NCI-H510A (cell line): ENCODE measurements at places on chromosomes 2 and 18.
A peak's percentile ranks its signal among the peaks of the same experiment; 100 is the strongest.

GRCh38 chr2:88860421-88861075 lies 169.1 kb downstream of the RPIA start:
- no peak for DNase-seq

DNA sequence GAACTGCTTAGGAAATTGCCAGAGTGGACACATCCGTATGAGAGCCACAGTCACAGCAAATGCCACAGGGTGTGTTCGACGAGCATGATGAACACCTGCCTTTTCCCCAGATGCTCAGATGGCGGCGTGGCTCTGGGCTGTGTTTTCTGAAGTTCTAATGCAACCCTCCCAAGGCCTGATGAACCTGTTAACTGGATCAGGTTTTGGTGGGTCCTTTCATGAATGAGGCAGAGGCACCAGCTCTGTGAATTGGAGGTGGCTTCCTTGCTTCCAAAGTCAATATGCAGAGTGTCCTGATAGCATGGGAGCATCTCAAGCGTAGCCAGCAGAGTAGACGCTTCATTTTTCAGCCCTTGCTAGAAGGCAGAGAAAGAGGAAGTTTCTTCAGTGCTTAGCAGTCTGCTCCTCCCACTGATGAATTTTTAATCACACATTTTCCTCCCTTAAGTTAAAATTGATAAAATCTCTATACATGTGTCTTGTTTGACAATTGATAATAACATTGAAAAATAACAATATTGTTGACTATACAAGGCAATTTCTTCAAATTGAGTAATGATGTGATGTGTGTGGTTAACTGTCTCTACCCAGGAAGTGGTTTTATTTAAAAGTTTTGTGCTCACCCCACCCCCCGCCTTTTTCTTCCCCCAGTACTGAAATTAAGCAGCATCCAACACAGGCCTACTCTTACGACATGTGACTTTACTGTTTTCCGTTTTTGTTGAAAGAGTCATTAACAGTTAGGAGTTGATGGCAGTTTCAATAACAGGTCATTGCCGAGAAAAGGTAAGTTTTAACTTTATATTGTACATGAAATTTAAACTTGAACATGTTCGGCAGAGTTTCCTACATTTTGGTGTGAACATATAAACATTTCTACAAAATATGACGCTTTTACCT lies at the start of gene ARHGAP15:
Gene ARHGAP15 (plus strand): TSS at position 739 of the 900 bp plus-strand sequence.
- DNase-seq, result no peak

GRCh38 chr2:196607073-196607472 lies 32.4 kb upstream of the CCDC150 start:
- DNase-seq, result peak; percentile 66

- DNase-seq, result peak; percentile 10
Observed at GRCh38 chr2:202113571-202114142, 40.6 kb downstream of the KIAA2012 start.

DNA sequence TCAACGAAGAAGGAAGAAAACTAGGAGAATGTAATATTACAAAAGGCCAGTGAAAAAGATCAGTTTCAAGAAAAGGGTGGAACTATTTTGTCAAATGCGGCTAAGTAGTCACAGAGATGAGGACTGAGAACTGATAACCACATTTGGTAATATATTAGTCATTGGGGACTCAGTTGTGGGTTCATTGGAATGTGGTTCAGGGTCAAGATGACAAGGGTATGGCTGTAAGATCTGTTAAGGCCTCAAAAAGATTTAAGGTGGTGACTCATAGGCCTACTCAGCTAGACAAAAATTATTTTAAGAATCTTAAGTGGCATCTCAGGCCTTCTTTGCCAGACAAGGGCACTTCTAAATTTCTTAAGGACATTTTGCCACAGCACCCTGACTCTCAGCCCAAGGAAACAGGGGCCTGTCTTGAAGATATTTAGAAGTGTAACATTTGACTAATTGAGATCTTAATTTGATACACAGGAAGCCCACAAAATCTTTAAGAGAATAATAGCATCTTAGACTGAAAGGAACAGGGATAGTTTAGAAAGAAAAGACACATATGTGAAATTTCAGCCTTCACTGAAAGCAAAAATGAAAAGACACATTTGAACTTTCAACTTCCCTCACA lies 81.3 kb downstream of the STRADB start:
- no peak for DNase-seq

DNA sequence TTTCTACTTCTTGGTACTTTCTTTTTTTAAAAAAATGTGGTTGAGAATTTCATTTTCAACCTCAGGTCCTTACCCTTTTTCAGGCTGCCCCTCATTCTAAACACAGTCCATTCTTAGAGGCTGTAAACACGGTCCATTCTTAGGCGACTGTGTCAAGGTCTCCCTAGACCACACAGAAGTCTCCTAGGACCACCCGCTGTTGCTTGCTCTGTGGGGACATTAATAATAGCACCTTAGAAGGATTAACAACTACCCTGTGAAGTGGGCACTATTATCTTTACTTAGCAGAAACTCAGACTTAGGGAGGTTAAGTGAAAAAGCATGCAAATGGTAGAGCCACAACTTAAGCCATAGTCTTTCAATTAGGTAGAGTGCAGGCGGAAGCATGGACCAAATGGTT lies 91.7 kb downstream of the RBMS1 start:
- no peak for DNase-seq

DNA sequence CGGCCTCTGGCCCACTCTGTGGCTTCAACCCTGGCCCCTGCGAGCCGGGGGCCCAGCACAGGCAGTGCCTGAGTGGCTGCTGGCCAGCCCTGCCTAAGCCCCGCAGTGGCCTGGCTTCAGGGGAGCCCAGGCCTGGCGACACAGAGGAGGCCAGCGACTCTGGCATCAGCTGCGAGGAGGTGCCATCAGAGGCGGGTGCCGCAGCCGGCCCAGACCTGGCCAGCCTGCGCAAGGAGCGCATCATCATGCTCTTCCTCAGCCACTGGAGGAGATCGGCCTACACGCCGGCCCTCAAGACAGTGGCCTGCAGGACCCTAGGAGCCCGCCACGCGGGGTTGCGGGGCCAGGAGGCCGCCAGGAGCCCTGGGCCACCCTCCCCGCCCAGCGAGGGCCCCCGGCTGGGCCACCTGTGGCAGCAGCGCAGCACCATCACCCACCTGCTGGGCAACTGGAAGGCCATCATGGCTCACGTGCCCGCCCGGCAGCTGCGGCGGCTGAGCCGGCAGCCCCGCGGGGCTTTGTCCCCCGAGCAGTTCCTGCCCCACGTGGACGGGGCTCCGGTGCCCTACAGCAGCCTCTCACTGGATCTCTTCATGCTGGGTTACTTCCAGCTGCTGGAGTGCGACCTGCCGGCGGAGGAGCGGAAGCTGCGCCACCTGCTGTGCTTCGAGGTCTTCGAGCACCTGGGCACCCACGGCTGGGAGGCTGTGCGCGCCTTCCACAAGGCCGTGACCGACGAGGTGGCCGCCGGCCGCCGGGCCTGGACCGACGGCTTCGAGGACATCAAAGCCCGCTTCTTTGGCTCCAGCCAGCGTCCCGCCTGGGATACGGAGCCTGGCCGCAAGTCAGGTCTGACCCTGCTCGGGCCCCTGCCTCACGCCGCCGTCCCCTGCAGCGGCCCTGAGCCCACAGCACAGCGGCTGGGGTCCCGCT lies 7.5 kb upstream of the KLHL30 start:
- DNase-seq, result peak; percentile 36

- no peak for DNase-seq
Observed at GRCh38 chr18:3055816-3056215, 42.9 kb upstream of the LPIN2 start.

DNA sequence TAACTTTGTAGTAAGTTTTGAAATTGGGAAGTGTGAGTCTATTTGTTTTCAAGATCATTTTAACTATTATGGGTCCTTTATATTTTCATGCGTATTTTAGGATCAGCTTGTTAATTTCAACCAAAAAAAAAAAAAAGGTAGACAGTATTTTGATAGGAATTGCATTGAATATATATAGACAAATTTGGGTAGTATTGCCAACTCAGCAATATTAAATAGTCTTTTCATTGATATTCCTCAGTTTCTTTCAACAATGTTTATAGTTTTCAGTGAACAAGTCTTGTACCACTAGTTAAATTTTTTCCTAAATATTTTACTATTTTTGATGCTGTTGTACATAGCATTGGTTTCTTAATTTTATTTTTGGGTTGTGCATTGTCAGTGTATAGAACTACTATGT lies 149.9 kb downstream of the TAF4B start:
- DNase-seq, result no peak

DNA sequence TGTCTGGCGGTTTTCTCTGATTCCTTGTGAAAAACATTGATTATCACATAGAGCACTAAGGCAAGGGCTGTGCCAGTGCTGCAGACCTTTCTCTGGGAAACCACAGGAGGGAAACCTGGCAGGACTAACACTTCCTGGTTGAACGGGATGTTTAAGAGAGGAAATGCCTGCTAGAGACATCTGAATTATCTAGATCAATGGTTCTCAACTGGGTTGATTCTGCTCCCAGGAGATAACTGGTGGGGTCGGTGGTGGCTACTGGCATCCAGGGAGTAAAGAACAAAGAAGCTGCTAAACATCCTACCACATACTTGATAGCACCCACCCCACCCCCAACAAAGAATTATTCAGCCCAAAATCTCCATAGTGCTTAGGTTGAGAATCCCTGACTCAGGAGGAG lies 37.5 kb downstream of the DDX18 start:
- DNase-seq, result no peak

- no peak for DNase-seq
Observed at GRCh38 chr18:22796113-22796512, 137.0 kb upstream of the RBBP8 start.

DNA sequence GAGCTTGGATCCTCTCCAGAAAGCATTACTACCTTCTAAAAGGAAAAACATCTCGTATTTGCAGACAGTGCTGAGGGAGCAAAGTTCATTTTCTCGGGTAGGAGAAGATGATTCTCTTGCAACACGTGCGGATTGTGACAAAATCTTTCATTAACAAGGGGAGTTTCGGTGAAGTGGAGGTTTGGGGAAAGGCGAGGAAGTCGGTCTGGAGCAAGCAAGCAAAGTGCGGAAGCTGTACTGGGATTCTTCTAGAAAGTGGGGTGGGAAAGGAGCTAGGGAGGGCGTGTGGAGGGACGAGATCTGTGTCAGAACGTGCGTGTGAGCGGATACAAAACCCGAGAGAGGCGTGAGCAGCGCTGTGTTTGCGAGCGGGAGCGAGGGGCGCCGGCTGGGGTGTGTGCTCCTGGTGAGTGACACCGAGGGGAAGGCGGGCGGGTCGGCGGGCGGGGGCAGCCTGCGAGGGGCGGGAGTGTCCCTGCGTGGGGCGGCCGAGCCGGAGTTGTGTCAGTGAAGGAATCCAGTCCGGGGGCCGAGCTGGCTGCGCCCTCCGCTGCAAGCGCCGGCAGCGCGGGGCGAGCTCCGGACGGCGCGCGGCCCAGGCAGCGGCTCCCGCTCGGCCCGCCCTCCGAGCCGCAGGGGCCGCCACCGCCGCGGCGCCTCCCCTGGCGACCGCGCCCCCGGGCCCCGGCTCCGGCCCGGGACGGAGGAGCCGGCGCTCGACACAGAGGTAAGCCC lies at the start of gene SPATS2L:
Gene SPATS2L (plus strand): TSS at position 498 of the 735 bp plus-strand sequence. CDS start 82,552 bp downstream, outside the sequence.
- peak; percentile 14 for DNase-seq

DNA sequence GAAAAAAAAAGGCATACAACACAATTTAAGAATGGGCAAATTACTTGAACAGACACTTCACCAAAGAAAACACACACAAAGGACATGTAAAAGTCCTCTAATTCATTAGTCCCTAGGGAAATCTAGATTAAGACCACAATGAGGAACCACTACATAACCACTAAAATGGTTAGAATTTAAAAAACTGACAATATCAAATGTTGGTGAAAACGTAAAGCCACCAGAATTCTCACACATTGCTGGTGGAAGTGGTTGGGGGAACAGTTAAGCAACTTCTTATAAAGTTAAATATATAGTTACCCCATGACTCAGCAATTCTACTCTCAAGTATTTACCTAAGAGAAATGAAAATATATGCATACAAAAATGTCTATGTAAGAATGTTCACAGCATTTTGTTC lies 11.8 kb downstream of the RTN4 start:
- no peak for DNase-seq

DNA sequence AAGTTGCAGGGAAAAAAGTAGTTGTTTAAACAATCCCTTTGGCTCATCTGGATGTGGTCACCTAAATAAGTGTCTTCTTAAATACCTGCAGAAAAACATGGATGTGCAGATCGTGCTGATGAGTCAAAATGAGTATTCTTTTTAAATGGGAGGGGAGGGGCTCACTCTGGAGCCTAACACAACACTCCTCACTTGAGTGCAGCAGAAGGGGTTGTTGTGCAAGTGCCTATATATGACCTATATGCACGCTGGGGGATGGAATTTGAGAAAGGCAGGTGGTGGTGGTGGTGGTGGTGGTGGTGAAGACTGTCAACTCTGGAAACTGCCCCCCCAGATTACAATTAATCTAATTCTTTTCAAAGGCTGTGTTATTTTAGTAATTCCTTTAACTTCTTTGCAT lies 77.9 kb upstream of the FAM124B start:
- DNase-seq, result peak; percentile 13
